Smooth muscle cell of the umbilical artery (primary cell): ENCODE measurements at places on chromosomes 3 and 15. TPM values are rescaled to one million over a fixed set of nuclear protein-coding genes. Genes with fewer than 3 reads are reported as not detected.

Gene P3H2
- 12.5 and 24.8 TPM in 2 replicates for total RNA-seq

Gene RPL15
- 1,555 and 3,101 TPM in 2 replicates for total RNA-seq

Gene SLC28A2
- total RNA-seq = not detected in 2 replicates

Gene ACP3
- under 0.01 and 0.05 TPM in 2 replicates for total RNA-seq

Gene ISL2
- 1.8 and 2.4 TPM in 2 replicates for total RNA-seq

Gene SEMA3F
- total RNA-seq = 0.23 and 0.30 TPM in 2 replicates

Gene PPARG
- 1.2 and 5.5 TPM in 2 replicates for total RNA-seq

Gene SKOR1
- total RNA-seq = 0.09 TPM in 1 of 2 replicates, not detected in the other

Gene ZDHHC19
- not detected in 2 replicates for total RNA-seq

Gene IL20RB
- total RNA-seq = 0.59 and 1.9 TPM in 2 replicates

Gene GRIP2
- under 0.01 and 0.09 TPM in 2 replicates for total RNA-seq

Gene ECT2
- 18.1 and 41.6 TPM in 2 replicates for total RNA-seq

Gene CXCR6
- total RNA-seq = not detected in 2 replicates

Gene OXTR
- total RNA-seq = 3.9 and 31.7 TPM in 2 replicates

Gene BSN
- total RNA-seq = under 0.01 and 0.14 TPM in 2 replicates

Gene NPAP1
- total RNA-seq = not detected in 2 replicates

Gene SLC7A14
- total RNA-seq = 2.4 and 4.9 TPM in 2 replicates

Gene LYZL4
- not detected in 2 replicates for total RNA-seq

Gene PML
- total RNA-seq = 34.7 and 61.3 TPM in 2 replicates

Gene CASR
- not detected in 2 replicates for total RNA-seq

Gene FAM131A
- 21.4 and 38.7 TPM in 2 replicates for total RNA-seq

Gene CIAO2A
- 37.9 and 58.2 TPM in 2 replicates for total RNA-seq

Gene PLA1A
- total RNA-seq = 0.30 and 0.32 TPM in 2 replicates
